ENCODE measurements at places on chromosomes 3 and 15.

DNA sequence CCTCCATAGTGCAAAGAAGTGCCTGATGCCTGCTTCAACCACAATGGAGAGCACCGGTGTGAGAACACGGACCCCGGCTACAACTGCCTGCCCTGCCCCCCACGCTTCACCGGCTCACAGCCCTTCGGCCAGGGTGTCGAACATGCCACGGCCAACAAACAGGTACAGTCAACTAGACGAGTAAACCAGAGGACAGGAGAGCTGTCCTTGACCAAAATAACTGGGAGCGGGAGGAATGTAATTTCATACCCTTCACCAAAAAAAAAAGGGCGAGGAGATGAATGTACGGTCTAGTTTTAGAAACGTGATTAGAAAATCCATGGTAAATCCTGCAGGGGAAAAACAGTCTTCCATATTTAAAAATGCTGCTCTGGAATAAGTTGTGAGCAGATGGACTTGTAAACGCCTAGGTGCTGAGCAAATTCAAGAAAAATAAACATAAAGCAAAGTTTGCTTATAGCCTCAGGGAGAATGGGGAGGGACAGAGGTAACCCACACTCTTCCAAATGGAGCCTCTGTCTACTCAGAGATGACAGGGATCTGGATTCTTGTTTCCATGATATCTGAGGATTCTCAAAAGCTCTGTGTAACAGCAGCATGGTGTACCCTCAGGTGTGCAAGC lies 8.4 kb downstream of the THBS1 start:
- DNase-seq: no peak

DNA sequence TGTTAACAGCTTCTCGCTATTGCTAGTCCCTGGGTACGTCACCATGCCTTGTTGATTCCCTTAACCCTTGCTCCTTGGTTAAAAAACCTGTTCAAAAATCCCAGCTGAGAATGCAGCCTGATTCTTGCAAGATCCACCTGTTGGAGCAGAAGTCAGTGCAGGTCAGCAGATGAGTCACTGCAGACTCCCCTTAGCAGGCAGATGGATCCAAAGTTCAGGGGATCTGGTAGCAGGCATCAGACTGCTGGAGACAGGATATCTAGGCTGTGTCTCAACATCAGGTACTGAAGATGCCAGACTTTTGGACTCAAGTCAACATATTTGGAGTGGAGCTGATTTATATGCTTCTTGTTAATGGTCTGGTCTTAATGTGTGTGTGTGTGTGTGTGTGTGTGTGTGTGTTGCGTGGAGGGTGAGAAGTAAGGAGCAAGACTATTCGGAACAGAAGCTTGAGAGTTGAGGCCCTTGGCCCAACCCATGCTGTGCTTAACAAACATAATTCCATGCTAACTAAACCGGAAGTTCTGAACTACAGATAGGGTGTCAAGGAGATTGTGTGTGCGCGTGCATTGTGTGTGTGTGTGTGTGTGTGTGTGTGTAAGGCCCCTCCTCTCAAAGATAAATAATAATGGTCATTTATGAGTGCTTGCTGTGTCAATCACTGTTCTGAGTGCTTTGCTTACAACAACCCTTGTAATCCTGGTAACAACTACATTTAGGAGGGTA lies 1.0 kb upstream of the C3orf52 start:
- no peak for DNase-seq

DNA sequence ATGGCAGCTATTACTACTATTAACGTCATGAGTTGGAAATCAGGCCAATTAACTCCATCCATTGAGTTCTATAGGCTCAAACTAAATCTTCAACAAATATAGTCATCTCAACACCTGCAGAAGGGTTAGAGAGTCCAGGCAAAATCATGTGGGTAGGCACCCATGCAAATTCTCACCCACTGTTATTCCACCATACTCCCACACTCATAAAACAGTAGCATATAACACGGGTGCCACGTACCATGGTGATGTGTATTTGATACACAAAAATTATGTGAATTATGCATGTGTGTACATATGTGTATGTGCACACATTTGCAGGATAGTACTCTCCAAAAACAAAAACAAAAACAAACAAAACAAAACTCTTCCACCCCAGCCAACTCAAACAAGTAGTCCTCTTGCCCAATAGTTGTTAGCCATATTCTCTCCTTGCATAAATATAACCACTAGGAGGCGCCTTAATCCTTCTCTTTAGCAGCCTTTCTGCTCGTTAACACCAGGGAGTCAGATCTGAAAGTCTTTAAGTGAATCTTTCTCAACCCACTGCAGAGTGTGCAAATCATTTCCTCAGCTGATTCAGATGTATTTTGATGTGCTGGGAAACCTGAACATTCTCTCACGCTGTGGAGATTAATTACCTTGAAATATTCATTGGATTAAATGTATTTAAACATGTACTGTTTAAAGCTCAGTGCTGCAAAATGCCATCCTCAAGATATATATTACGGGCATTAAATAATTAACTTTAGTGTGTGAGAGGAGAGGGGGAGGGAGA lies 38.0 kb upstream of the COPB2 start:
- no peak for DNase-seq

DNA sequence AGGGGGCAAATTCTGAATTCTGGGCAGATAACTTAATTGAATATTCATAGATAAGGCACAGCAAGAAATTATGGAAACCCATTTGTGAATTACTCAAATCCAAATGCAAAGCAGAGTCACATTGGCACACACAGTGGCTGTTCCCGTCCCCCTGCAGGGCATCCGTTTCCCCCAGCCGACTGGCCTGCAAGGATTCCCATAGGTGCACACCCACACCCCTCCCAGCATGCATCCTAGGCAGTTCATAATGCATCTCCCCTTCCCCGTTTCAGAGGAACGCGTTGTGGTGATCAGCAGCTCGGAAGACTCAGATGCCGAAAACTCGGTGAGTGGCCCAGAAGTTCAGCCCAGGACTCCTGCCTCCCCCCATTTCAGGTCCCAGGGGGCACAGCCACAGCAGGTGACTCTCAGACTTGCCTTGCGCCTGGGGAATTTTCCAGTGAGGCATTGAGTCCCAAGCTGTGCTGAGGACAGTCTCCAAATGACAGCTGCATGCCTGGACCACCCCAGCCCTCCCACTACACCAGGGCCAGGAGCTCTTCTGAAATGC lies 39.8 kb downstream of the PML start:
- DNase-seq: peak; percentile 17

- no peak for DNase-seq
Observed at GRCh38 chr3:24503616-24504113, 9.0 kb upstream of the THRB start.

- no peak for DNase-seq
Observed at GRCh38 chr3:3998140-3998922, 199.1 kb downstream of the LRRN1 start.

GRCh38 chr15:72766025-72766424 lies 17.5 kb downstream of the ADPGK start:
- no peak for DNase-seq

DNA sequence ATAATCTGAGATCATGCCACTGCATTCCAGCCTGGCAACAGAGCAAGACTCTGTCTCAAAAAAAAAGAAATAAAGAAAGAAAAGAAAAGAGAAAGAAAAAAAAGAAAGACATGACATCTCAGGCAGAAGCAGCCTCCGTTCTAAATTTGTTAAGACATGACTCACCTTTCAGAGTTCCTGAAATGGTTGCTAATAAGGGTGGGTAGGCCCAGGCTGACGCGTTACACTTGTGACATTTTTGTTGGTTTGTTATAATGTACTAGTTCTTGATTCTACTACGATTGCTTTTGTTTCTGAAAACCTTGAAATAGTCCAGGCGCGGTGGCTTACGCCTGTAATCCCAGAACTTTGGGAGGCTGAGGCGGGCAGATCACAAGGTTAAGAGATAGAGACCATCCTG lies 21.0 kb downstream of the SLC25A20 start:
- no peak for DNase-seq

GRCh38 chr3:78353231-78353630 lies 1313.3 kb downstream of the ROBO2 start:
- no peak for DNase-seq

DNA sequence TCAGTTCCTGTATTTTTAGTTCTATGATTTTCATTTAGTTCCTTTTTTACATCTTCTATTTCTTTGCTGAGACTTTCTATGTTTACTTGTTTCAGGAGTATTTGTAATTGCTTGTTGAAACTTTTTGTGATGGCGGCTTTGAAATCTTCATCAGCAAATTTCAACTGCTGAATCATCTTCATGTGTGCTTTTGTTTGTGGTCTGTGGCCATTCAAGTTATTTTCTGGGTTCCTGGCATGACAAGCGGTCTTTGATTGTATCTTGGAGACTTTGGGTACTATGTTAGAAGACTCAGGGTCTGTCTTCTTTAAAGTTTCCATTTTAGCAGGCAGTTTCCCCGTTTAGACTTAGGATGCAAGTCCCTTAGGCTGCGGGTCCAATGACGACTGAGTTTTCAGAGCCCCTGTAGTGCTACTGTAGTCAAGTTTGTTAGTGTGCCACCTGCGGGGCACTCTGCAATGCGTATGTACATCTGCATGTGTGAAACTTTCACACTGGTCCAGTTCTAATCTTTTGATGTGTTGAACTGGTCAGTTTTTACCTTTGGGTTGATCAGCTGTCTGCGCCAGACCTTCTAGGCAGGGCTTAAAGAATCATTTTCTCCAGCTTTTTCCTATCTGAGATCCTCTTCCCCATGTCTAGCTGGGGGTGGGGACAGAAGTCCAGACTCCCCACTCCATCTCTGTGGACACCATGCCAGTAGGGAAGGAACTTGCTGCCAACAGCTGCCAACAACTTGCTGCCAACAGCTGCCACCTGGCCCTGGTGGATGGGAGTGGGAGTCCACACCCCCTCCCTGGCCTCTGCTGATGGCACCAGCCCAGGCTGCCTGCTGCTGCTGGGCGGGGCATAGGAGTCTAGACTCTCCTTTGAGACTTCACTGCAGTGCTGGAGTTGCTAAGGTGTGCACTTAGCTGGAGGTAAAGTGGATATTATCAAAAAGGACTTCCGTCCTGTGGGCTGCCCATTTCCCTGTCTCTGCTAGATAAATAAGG lies 190.9 kb downstream of the TJP1 start:
- no peak for DNase-seq

- no peak for DNase-seq
Observed at GRCh38 chr3:66136597-66136996, 84.2 kb upstream of the SLC25A26 start.

DNA sequence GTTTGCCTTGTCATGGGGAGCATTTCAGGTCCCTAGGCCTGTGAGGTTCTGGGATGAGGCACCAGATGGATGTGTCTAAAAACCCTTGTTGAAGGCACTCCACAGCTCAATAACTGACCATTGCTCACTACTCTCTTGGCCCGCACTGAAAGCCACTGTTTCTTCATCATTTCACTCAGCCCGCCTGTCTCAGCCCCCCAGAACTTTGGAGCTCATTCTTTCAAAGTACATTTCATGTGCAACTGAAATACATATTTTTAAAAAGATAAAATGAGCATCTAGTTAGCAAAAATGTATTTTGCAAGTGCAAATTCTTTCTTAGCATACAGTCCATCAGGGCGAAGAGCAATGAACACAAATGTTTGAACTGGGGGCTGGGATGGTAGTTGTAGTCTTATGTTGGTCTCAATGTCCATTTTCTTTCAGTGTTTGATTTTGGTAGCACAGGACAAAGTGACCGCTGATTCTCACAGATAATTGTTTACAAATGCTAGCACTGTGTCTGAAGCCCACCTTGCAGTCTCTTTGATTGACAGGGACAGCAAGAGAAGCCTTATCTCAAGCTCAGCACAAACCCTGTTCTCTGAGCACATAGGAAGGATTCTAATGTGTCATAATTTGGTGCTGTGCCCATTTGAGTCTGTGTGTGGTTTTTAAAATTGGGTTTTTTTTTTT lies 19.6 kb downstream of the HEMK1 start:
- no peak for DNase-seq

DNA sequence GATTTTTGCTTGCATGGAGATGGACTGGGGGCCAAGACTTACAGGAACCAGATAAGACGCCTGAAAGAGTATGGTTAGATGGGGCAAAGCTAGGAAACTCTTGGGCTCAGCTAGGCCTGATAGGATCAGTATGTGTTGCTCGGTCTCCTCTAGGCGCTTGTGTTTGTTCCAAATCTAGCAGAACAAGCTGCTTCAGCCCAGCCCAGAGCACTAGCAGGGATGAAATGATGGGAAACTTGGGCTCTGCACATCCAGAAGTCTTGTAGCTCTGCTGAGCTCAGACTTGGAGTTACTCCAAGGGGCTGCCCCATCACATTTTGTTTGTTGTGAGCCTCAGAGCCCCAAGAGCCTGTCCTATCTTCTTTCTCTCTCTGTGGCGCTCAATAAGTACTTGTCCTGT lies 34.7 kb downstream of the FOXL2 start:
- no peak for DNase-seq

DNA sequence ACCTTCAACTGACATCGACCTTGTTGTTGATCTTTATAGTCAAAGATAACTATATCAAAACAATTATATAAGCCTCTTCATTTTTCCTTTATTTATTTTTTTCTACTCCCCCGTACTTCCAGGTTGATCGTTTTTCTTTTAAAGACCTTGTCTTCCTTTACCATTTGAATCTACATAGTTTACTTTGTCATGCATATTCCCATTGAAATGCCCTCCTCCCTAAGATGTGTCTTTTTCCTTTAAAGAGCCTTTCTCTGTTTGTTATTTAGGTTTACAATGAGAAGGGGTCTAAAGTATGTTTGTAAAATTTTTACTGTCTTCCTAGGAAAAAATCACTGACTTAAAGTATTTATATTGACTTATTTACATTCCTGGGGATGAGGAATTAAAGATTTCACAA lies 29.4 kb upstream of the ZNF717 start:
- DNase-seq: no peak

GRCh38 chr3:171700653-171701052 lies 109.6 kb downstream of the PLD1 start:
- no peak for DNase-seq

GRCh38 chr3:196440041-196440537 lies 7.9 kb upstream of the UBXN7 start:
- DNase-seq: no peak

GRCh38 chr15:52278636-52279367 lies 16.8 kb downstream of the MYO5C start:
- DNase-seq: no peak

- DNase-seq: no peak
Observed at GRCh38 chr3:64049832-64050231, 26.5 kb upstream of the PSMD6 start.

DNA sequence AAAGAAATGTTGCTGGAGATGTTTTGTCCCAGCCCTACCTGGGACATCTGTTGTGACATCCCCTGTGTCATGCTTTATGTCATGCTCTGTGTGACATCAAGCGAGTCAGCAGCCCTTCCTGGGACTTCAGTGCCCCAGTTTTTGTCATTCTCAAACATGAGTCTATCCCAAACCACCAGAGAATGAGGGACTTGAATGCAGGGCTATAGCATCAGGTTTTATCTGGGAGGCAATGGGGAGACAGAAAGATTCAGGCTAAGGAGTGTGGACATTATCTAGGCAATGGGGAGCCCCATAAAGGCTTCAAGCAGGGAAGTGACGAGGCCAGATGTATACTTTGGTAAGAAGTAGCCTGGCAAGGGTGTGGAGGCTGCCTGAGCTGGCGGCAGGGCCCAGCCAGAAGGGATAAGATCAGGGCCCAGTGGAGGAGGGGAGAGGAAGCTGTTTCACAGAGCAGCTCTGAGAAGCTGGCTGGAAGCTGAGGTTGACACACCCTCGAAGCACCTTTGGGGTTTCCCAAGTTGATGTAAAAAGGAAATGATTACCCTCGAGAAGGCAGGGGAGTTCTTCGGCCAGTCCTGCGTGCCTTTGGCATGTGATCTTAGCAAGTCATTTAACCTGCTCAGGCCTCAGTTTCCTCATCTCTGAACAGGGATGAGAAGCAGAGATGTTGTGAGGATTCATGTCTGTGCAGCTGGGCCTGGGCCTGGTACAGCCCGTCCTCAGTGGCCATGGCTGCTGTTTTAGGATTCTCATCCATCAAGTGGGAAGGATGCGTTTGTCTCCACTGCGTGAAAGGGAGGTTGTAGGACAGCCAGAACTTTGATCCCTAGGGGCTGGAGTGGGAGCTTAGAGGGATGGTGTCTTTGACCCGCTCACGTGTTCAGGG lies 34.3 kb downstream of the IRAK2 start:
- DNase-seq: peak; percentile 70
